ENCODE measurements at places on chromosomes 3 and 15. TPM values are rescaled to one million over a fixed set of nuclear protein-coding genes. Genes with fewer than 3 reads are reported as not detected.

TEX9 gene
- 3.5 TPM for polyA plus RNA-seq

GNAT1 gene
- polyA plus RNA-seq: not detected

DNA sequence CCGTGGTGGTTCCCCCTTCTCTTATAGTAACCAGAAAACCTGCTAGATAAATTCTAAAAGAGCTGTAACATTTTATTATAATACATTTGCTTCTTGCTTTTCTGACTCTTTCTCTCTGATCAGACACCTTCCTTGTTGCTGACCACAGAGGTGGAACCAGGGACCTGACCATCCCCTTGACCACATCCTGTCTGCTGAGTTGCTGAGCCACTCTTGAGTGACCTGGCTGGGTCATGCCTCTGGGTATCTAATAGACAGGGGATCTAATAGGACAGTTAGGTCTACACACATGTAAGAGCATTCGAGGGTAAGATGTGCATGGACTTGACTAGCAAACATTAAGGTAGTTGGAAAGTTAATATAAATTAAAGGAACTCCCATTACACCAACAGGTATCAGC, 22.8 kb upstream of the TRIM59 start:
- H3K4me1 ChIP-seq: peaks cover 46% of the 10 kb centered on the region
- H3K27me3 ChIP-seq: no peaks in the 10 kb centered on the region
- no peak overlapping the region for H3K27ac ChIP-seq
- no peaks in the 10 kb centered on the region for H3K36me3 ChIP-seq

CPNE4 gene
- 0.95 TPM for polyA plus RNA-seq

GOLGA6L7 gene
- not detected for polyA plus RNA-seq

PLA2G4B gene
- 1.1 TPM for polyA plus RNA-seq

DNA sequence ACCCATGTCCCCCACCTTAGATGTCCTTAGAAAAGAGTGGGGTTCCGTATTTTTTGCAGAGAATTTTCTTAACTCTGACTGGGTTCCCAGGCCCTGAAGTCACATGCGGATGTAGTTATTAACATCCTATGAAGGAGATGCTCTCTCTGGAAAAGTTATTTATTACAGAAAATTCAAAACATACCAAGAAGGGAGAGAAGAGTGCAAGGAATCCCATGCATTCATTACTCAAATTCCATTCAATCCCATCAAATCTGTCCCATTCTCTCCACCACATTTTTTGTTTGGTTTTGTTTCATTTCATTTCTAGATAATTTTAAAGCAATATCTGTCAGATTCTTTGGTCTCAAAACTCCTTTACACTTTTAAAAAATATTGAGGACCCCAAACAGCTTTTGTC, 34.3 kb upstream of the ANKRD34C start:
- H3K27ac ChIP-seq: no peak overlapping the region
- no peak for DNase-seq
- H3K27me3 ChIP-seq: 0 out of 2 replicates have a peak, but pooled peaks cover 7% of the 10 kb centered on the region
- H3K36me3 ChIP-seq: no peaks in the 10 kb centered on the region

GTF2E1 gene
- 6.9 TPM for polyA plus RNA-seq

Data from GM23248 (cell line).